ENCODE measurements at places on chromosomes 2 and 18.

DNA sequence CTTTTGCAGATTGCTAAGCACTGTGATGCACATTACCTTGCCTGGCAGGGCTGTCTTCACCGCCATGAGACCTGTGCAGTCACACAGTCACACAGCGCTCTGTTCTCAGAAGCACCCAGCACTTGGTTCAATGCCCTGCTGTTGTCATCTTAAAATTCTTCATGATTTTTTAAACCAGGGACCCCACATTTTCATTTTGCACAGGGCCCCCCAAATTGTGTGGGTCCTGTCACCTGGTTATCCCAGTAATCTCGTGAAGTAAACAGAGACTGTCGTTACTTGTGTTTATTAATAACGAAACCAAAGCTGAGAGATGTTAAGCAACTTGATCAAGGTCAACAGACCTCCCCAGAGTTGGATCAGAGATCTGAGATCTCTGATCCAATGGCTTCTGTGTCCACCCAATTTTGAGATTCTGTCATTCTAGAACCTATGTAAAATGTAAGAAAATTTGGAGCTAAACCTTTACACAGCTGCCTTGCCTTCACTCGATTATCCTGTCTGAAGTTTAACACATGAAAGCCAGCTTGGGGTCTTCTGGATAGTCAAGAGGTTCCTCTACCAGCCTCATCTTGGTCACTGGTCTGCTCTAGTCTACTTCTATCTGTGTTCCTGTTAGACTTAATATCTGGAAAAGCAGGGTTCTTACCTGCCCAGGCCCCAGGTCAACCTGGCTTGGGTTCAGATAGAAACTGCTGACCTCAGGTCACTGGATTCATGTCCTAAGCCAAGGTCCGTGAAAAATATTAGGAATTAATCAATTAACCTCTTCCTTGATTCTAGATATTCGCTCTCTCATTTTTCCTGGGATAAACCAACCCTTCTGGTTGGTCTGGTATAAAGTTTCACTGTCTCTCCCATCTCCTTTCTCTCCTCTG is 13.7 kb upstream of the TTC39C start:
- no peak for DNase-seq

GRCh38 chr2:169756342-169756741 is 22.7 kb downstream of the KLHL23 start:
- DNase-seq = no peak

- DNase-seq = no peak
Measured at GRCh38 chr2:11872247-11872947, 126.0 kb downstream of the LPIN1 start.

- no peak for DNase-seq
Measured at GRCh38 chr2:38892819-38893218, 3.1 kb downstream of the ARHGEF33 start.

DNA sequence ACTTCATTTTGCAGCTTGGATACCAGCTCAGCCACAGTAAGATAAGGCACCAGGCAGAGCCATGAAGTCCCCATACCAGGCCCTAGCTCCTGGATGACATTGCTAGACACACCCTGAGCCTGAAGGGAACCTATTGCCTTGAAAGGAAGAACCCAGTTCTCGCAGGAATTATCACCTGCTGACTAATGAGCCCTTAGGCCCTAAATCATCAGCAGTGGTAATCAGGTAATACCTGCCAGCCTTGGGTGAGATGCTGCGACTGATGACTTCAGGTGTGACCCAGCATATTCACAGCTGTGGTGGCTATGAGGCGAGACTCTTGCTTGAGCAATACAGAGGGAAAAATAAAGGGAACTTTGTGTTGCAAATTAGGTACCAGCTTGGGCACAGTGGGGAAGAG is 24.9 kb downstream of the CLK1 start:
- DNase-seq = no peak

- no peak for DNase-seq
Measured at GRCh38 chr2:239222706-239223309, 178.0 kb downstream of the HDAC4 start.

GRCh38 chr2:127743477-127744026 is 42.3 kb downstream of the SFT2D3 start:
- no peak for DNase-seq

- DNase-seq = no peak
Measured at GRCh38 chr2:63050334-63051041, at the start of gene OTX1. OTX1 (plus strand) TSS chr2:63050830; CDS start chr2:63052991, 2,161 bp downstream.

GRCh38 chr2:166193407-166193806 is 65.6 kb upstream of the SCN1A start:
- no peak for DNase-seq

DNA sequence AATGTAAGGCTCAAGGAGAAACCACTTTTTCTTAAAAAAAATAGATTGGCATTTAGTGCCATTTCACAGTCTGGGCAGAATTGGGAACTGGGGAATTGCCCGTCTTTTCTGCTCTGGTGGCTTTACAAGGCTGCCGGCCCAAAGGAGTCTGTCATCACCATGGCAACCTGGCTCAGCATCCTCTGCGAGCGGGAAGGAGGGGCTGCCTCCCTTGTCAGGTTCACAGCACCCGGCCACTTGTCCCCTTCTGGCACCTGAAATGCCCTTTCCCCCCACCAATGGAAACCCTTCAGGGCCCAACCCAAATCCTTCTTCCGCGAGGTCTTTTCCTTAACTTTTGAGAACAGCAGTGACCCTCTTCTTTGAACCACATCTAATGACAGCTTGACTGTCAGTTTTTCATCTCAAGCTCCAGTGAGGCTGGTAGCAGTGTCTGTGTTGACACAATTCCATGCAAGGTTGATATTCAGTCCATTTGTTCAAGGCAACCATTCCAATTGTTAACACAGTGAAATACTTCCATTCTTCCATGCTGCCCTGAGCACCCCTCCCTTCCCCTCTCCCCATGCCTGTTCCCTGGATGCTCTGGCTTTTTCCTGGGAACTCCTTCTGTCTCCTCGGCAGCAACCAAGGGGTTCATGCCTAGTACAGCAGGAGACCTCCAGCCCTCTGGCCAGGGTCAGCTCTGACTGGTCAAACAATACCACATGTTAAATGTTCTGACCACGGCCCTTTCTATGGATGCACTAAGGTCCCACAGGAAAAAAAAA is 79.6 kb downstream of the DNER start:
- no peak for DNase-seq

- DNase-seq = no peak
Measured at GRCh38 chr2:12321886-12322285, 394.9 kb upstream of the TRIB2 start.

DNA sequence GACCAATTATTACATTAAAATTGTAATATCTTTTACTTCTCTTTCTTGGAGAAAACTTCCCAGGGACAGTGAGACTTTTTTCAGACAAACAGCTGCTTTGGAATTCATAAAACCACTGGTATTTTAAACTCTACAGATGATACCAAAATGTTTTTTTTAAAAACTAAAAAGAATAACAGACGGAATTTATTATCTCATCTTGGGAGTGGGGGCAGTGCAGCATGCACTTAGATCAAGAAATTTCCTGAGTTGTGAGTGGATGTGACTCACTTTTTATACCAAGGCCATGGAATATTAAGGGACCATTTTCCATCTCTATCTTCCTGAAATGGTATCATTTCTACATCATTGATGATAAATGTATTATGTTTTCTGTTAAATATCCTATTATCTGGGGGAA is 422.8 kb upstream of the HNRNPA3 start:
- DNase-seq = no peak

DNA sequence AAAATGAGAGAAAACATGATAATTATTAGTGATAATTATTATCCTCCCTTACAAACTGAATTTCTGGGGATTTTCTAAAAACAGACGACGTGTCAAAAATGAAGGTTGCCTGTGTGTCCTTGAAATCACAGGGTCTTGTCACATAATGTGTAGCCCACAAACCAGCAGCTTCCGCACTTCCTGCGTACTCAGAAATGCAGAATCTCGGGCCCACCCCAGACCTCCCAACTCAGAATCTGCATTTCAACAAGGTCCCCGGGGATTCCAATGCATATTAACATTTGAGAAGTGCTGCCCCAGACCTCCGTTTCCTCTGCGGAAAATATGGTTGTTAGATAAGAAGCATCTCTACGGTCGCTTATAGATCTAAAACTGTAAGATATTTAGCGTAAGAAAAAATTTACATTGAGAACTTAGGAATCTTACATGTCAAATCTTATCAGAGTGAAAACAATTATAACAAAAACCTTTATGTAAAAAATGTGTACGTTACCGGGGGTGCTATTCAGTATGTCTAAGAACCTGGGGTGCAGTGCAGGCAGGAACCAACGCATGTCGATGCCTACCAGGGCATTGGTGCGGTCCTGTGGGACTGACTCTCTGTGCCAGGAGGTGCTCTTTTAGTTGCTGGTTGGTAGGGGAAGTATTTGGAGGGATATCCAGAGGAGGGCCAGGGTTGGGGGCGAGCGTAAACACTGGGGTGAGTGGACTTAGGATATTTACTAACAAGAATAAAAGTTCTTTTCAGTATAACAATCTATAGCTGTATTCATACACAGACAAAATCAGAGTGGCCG is 15.2 kb downstream of the CDKL4 start:
- DNase-seq = no peak

- DNase-seq = no peak
Measured at GRCh38 chr2:172328103-172328841, 99.1 kb upstream of the ITGA6 start.

DNA sequence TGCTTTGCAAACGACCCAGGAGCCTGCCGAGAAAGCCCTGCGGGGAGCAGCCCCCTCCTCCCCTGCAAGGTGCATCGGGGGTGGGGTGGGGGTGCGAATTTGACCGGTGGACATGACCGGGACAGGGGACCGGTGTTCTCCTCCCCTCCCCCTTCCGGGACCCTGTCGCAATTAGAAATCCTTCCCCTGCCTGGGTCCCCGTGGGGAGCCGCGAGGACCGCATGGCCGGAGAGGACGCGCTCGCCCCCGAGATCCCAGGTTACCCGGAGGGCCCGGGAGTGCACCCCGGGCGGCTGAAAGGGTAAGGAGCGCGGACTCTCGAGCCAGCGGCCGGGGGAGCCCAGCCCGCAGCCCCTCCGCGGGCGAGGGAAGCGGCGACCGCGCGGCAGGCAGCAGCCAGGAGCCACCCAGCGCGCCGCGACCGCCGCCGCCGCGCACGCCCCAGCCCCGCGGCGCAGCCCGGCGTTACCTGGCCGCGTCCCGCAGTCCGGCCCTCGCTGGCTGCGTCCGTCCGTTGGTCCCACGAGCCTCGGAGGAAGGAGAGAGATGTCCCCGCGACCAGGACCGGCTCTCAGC is 482 bp downstream of the DLGAP1 start:
- no peak for DNase-seq

GRCh38 chr2:241133436-241133820 is 15.8 kb downstream of the PASK start:
- DNase-seq = no peak

- DNase-seq = no peak
Measured at GRCh38 chr2:2930841-2931240, 446.8 kb downstream of the EIPR1 start.

GRCh38 chr18:681985-682384 is 24.5 kb downstream of the TYMS start:
- no peak for DNase-seq

GRCh38 chr2:230505162-230505561 is 89.2 kb downstream of the SP100 start:
- DNase-seq = no peak

GRCh38 chr18:22019193-22019592 is 150.2 kb upstream of the GATA6 start:
- no peak for DNase-seq

- no peak for DNase-seq
Measured at GRCh38 chr2:45754131-45755010, 102.9 kb downstream of the PRKCE start.

- no peak for DNase-seq
Measured at GRCh38 chr18:61948281-61948741, 55.5 kb upstream of the RNF152 start.

- no peak for DNase-seq
Measured at GRCh38 chr2:139622691-139623090, 842.5 kb upstream of the NXPH2 start.

DNA sequence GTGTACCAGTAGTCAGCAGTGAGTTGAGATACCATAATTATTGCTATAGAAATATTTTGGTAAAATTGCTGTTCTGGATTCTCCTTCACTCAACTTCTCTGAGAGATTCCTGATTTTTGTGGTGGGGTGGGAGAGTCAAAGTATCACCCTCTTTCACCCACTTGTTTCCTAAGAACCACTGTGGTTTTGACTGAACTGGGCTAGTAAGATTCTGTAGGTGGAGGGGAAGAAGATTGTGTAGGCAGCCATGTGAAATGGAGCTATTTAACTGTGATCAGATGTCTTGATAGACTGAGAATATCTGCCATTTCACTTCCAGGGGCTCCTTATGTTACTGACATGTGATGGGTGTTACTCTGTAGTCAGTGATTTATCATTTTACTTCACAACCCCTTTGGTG is 45.3 kb downstream of the BIRC6 start:
- DNase-seq = no peak

DNA sequence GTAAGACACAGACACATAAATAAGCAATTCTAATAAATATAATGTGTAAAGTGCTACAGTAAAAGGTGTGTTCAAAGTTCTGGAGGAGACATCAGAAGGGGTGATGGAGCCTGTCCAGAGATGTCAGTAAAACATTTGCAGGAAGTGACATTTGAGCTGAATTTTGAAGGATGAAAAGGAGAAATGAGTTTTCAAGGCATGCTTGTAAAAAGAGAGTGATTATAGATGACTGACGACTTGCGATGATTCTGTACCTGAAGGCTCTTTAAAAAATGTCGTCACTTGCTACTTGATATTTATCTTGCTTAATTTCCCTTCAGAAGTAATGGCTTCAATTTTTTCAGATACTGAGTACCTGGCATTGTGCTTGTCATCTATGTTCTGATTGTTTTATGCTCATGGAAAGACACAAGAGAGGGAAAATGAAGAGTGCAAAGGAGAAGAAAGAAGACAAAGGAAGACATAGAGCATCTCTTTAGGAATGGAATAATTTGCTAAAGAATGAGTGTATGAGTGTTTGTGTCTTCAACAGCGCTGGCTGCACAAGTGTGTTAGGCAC is 73.9 kb downstream of the PLA2R1 start:
- no peak for DNase-seq

DNA sequence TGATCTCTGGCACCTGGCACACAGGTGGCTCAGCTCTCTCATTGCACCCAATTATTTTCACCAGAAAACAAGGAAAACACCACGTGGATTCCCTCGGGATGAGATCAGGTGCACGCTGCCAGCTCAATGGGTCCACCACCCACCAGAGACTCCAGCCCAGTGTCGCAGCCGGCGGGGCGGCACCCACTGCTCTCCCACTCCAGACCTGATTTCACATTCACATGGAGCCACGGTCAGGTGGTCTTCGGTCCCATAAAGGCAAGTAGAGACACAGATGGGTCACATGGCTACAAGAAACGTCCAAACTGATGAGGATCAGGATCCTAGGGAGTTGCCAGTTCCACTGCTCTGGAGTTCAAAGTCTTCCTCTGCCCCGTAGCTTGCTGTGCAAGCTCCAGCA is 217.6 kb downstream of the ANKRD30B start:
- no peak for DNase-seq

DNA sequence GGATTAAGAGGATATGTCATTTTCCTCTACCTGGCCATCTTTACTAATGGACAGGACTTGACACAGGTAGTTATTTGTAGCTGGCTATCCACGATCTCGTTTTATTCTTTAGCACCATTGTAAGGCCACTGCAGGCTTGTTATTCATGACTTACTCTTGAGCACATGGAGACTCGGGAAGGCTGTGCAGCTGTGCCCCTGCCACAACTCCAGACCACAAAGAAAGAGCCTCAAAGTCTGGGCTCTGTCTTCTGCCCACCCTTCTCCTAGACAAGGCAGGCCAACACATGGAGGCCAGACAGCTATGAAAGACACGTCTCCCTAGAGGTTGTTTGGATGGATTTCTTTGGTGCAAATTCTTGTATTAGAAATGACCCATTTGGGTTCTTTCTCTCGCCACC is 133.8 kb downstream of the NAPG start:
- no peak for DNase-seq

- no peak for DNase-seq
Measured at GRCh38 chr2:65130664-65131175, 814 bp upstream of the RAB1A start.
